ENCODE measurements at places on chromosomes 1 and 21. TPM values are rescaled to one million over a fixed set of nuclear protein-coding genes. Genes with fewer than 3 reads are reported as not detected.

DNA sequence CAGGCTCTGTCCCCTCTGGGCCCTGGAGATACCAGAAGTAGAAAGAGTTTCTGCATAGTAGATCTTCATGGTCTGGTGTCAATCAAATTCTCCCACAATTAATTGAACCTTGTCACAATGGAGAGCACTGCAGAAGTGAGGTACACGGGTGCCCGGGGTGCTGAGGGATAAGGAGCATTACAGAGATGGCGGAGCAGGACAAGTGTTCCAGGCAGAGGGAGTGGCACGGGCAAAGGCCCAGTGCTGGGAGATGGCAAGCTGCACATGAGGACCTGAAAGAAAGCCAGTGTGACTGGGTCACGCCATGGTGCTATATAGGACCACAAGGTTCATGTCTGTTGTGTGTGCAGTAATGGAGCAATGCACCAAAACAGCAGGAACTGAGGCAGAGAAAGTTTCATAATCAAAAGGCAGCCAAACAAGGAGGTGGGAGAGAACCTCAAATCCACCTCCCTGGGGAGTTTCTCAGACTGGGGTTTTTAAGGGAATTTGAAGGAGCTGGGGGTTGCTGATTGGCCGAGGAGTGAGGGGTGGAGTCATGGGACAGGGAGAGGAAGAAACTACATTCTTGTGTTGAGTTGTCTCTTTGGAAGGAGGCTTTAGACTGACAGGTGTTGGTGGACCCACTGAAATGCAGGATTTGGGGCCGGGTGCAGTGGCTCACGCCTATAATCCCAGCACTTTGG, 27.7 kb downstream of the ACOT11 start:
- DNase-seq: no peak

DNA sequence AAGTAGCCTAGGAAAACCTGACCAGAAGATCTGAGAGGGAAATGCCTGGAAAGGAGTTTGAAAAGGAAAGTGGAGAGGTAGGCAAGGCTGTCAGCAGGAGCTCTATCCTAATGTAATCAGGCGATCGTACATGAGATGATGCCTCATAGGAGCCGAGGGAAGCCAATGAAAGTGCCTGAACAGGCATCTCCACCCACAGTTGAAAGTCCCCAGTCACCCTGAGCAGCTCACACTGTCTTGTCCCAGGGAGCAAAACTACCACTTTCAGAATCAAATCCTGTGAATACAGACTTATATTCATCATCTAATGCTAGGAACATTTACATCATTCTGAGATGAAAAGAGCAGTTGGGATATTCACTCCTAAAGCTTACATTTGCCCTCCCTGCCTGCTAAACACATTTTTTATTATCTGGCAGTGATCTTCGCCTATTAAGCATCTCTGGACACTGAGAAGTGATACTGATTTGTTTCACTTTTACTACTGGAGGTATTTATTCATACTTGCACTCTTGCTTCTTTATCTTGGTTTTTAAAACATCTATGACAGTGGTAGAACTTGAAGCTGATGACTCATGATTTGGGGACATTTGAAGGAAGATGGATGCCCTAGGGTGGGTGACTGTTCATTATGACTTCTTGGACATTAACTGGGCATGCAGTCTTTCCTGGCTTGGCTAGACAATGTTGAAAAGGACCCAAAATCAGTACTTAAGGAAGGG, 221.6 kb downstream of the SEC16B start:
- DNase-seq: no peak

The FMO1 gene
- total RNA-seq: not detected

The CDK11B gene
- 12.8 TPM for total RNA-seq

The IPP gene
- total RNA-seq: 8.0 TPM

GRCh38 chr1:94105581-94105952, 15.4 kb downstream of the ABCA4 start:
- DNase-seq: no peak

- no peak for DNase-seq
Observed at GRCh38 chr1:7474786-7475502, 296.2 kb upstream of the VAMP3 start.

The AUNIP gene
- total RNA-seq: 10.3 TPM

- peak; percentile 71 for DNase-seq
Observed at GRCh38 chr1:230878591-230878990, 10.3 kb upstream of the C1orf198 start.

The SH2D2A gene
- total RNA-seq: not detected
